ENCODE measurements at places on chromosomes 2 and 18.

DNA sequence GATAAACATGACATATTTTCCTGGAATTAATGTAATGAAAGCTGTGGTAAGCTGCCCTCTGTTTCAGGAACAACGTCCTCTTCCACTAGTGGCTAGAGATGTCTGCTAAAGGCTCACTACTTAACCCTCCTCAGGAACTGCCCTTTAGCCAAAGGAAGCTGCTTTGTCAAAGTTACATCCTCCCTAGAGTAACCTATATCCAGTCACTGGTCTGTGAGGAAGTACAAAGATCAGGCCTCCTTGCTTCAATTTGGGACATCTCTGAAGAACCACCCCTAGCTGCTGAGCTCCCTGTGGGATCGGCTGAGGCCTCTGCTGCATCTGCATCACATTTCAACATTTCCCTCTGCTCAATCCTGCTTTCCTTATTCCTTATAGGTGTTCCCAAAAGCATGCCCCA lies 107.8 kb downstream of the PRELID3A start:
- DNase-seq: no peak

- DNase-seq: no peak
Measured at GRCh38 chr2:10501980-10502802, 54.1 kb upstream of the ODC1 start.

DNA sequence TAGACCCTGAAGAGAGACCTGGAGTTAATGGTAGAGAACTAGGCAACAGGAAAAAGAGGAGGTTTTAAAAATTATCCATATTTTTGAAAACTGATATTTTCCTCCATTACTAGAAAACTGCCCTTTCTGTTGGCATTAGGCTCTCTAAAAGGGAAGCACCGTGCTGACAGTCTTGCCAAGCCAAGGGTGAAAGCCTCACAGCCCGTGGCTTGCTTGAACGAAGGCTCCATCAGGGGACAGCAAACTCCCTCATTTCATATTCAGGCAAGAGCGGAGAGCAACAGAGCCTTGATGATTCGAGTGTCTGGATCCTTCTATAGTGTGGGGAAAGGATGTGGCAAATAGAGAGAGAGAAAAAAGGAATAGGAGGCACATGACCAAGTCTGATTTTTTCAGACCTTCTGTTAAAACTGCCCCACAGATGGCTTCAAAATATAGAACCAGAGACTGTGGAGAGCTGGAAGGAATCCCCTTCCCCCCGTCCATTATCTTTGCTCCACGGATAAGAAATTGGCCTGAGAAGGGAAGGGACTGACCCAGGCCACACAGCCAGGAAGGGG lies 67.0 kb downstream of the CACNB4 start:
- DNase-seq: no peak

GRCh38 chr2:23495661-23496114 lies 110.7 kb downstream of the KLHL29 start:
- DNase-seq: no peak

Measured in cortex of kidney (tissue), 1 donor.